ENCODE measurements at places on chromosomes 5 and 9.

DNA sequence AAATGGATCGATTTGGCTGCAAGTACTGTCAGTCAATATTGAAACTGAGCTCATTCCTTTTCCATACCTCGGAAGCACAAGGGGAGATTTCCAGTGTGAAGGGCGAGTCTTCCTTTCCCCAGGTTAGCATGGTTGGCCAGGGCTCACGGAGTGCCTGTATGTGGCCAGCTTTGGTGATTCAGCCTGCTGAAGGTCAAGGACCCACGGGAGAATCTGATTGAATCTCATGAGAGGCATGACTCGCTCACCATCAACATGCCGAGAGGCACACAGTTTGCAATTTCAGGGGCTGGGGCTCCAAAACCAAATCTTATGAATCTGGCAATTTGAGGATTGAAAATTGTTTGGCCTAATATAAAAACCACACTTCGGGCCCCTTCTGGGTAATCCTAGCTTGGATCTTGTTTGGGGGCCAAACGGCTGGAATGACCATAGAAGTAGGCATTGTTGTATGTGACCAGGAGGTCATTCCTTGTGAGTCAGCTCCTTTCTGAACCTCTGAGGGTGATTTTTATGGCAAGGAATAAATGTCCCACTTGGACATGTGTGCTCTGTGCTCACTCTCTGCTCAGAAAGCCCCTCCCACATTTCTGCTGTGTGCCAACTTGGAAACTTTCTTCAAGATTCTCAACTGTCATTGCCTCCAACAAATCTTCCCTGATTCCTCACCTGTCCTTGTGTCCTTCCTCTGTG lies 69.8 kb downstream of the DOCK2 start:
- DNase-seq, result no peak

DNA sequence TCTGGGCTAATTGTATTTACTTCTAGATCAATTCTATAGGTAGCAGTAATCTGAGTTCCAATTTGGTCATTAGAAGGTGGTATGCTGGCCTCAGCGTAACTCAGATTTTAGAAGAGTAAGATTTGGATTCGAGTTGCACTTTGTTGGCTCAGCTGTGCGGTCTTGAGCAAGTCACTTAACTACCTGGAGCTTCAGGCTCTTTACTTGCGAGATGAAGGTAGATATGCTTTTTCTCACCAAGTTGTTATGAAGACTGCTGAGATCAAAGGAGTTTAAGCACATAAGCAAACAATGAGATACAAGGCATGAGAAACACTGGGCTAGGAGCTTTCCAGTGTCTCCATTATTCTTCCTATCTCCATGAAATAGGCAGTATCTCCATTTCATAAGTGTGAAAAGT lies 133.8 kb upstream of the RANBP3L start:
- no peak for DNase-seq

DNA sequence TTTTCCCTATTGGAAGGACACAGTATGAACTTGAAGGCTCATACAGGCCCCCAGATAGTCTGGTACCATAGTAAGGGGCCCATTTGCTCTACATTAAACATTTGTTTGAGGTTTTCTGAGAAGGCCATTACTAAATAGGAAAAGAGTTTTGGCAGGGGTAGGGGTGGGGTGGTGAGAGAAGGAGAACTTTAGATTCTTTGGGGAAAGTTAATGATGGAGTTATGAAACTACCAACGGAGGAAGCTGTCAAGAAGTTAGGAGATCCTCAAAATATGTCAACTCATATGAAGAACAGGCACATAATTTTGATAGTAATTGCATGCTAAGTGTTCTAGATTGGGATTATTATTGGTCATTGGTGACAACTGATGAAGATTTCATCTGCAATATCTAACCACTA lies 114.7 kb downstream of the TAF11L14 start:
- no peak for DNase-seq

DNA sequence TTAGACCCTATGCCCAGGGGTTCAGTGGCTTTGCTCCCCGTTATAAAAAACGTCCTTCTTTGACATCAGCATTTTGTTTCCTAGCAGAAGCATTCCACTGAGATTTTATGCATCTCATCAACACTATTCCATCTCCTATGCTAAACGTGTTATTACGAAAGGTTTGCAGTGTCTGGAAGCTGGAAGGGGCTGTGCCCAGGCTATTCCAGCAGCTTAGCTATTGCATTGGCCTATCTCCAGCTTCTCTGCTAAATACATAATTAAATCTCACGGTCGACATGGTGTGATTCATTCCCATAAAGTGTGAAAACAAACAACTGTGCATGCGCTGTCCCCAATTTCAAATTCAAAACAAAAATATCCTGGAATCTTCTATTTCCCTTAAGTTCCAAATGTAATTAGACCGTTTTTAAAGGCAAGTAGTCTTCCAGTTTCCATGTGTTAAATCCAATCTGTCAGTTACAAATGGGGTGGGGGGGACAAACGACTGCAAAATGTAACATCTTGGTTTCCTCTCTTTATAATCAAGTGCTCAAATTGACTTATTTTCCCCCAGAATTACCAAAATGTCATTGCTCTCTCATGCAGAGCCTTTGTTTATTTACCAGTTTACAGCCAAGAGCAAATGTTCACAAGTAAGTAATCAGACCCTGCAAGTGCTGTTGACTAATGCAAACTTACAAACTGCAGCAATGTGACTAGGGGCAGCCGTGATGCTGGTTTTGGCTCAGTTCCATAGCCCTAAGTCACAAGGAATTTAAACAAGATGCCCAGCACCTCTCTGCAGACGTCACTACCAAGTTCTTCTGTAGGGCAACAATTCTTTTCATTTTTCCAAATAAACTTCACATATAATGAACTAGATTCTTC lies 212.3 kb upstream of the RORB start:
- DNase-seq, result no peak

DNA sequence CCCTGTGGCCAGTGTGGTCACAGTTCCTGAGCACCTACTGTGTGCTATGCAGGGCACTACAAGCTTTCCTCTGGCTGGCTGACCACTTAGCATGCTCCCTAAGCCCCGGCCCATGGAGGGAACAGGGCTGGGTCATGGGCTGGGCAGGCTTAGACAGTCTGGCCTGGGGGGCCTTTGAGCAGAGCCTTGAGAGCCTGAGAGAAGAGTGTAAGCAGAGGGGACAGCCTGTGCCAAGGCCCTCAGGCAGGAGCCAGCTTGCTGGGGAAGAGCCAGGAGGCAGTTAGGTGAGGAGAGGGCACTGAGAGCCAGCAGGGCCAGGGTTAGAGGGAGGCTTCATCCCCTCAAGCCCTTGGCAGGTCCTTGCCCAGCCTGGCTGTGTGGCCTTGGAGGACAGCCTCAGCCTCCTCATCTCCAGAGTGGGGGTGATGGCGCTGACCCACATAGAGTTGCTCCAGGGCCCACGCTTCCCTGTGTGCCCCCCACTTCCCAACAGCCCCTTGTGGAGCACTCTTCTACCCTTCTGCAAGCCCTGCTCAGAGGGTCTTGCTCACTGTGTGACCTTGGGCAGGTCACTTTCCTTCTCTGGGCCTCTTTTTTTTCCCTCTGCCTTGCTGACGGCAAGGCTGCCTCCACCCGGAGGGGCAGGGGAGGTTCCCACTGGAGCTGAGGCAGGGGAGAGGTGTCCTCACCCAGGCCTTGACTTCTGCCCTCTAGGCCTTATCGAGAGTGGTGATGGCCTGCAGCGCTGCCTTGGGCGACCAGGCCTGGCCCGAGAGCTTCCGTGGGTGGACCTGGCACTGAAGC lies 107.1 kb downstream of the PHF2 start:
- peak; percentile 22 for DNase-seq

DNA sequence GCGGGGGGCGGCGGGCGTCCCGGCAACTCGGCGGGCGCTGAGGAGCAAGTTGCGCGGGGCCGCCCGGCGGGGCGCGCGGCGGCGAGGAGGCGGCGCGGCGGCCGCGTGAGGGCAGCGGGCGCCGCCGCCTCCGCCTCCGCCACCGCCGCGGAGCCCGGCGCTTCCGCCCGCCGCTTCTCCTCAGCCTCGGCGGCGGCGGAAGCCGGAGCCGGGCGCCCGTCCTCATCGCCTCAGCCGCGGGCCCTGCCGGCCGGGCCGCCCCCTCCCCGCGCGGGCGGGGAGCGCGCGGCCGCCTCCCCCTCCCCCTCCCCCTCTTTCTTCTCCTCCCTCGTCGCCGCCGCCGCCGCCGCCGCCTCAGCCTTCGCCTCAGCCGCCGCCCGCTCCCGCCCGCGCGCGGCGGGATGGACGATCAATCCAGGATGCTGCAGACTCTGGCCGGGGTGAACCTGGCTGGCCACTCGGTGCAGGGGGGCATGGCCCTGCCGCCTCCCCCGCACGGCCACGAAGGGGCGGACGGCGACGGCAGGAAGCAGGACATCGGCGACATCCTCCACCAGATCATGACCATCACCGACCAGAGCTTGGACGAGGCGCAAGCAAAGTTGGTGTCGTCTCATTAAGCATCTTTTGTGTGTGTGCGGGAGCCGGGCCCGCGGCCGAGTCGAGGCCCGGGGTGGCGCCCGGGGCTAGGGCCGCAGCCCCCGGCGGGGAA lies at the start of gene PBX3:
PBX3 (plus strand) TSS at position 321 of the 712 bp plus-strand sequence.
- peak; percentile 60 for DNase-seq

All from activated CD4-positive, CD25-positive, alpha-beta regulatory T cell treated with anti-CD3 and anti-CD28 coated beads, Interleukin-2, amount 50 U/mL, for 72 hours (primary cell).